ENCODE measurements at places on chromosomes 11 and 22.

DNA sequence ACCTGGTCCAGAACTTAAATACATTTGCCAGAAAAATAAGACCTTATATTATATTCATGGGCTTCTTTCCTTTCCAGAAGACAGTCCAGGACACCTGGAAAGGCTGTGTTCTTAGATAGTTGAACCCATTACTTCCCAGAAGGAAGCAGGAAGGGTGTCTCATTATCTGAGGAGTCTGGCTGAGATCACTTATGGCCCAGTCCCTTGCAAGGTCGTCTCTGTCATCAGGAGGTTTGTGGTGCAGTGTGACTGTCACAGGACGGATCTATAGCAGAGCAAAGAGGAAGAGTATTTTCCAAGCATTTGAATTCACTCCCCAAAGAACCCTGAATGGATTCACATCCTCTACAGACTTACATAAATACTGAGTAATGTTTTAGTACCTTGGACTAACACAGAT, 270.7 kb upstream of the MTNR1B start:
- DNase-seq: no peak

DNA sequence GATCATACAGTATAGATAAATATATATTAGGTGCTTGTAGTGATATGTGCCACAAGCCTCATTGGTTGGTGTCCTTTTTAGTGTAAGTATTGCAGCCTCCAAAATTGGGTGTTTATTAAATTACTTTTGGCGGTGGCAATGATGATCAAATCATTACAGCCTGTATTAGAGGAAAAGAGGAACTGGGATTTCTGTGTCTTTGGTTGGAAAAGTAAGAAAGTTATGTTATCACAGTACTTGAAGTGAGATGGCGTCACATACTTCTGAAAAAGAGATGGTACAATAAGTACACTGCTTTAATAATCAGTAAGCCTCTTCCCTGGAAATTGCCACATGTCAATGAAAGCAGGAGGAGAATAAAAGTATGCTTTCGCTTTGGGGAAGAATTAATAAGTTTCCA, 523 bp upstream of the MPZL3 start:
- DNase-seq: no peak

DNA sequence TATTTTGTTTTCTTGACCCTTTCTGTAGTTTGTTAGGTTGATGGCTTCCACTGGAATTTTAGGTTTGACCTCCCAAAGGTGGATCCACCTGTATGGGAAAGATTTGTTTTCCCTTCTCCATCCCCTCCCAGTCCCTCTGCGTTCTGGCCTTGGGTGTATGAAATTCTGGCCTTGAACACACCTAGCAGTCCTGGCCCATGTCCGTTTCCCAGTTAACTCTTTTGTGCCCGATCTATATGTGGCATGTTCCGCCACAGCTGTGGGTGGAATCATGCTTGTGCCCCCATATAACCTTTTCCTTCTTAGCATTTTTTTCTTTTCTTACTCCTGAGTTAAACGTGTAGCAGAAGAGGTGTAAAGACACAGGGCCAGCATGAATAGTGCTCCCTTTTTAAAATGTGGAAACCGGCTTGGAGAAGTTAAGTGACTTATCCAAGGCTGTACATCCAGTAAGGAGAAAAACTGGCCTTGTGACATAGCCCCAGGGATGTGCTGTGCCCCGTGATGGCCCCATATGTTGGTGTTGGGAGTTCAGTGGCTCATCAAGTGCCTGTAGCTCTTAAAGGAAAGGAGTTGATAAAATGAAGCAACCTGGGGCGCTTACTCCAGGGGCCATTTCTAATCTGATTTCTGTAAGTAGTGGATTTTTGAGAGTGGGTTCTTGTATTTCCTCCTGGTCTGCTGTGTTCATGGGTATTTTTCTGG, 39.3 kb downstream of the ZNRF3 start:
- no peak for DNase-seq

- DNase-seq: no peak
These were observed 30.9 kb downstream of the EIF3F start for GRCh38 chr11:8017894-8018483.

- DNase-seq: peak; percentile 41
These were observed 651 bp upstream of the FAM83F start for GRCh38 chr22:39994041-39994565.

DNA sequence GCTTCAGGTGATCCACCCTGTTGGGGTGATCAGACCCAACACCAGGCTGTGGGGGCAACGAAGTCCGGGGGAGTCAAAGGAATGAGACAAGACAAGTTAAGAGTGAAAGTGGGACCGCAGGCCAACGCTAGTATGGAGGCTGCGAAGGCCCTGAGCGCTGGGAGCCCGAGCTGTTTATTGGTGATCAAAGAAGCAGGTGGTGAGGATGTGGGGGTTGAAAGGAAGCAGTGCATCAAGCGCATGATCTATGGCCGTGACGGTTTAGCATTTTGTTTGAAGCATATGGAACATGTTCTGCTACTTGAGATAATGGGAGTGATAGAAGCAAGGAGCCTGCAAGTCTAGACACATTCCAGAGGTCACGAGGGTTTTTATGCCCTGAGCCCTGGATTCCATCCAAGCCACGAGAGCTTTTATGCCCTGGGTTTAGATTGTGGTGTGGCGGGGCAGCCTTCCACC, 49.5 kb downstream of the MCHR1 start:
- DNase-seq: peak; percentile 36

DNA sequence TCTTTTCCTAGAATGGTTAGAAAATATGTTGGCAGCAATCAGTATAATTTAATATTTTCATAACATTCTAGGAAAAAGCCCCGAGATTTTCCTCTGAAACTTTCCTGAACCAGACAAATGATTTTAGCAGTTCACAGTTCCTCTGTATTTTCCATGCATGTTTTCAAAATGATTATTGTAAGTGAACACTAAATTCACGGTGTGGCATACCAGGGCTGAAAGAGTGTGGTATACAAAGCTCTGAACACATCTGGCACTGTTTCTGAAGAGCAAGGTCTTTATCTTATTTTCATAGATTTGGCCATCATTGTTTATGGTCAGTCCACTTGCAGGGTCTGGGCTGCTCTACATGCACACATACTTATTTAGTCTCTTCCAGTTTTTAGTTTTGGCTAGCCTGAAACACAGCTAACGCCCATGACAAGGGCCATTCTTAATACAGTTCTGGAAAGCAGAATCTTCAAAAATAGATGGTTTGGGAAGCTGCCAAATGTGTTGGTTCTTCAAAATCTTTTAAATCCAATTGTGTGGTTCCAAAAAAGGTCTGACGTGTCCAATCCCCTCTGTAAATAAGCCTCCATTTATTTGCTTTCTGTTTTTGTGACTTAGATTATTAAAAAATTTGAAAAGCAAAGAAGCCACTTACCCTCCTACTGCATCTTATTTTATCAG, 7.9 kb upstream of the GAB2 start:
- DNase-seq: no peak

DNA sequence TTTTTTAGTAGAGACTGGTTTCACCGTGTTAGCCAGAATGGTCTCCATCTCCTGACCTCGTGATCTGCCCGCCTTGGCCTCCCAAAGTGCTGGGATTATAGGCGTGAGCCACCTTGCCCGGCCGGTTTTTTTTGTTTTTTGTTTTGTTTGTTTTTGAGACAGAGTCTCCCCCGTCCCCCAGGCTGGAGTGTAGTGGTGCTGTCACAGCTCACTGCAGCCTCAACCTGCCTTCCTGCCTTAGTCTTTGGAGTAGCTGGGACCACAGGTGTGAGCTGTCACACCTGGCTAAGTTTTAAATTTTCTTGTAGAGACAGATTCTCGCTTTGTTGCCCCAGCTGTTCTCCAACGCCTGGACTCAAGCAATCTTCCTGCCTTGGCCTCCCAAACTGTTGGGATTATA, 3.2 kb downstream of the PPIL2 start:
- no peak for DNase-seq

DNA sequence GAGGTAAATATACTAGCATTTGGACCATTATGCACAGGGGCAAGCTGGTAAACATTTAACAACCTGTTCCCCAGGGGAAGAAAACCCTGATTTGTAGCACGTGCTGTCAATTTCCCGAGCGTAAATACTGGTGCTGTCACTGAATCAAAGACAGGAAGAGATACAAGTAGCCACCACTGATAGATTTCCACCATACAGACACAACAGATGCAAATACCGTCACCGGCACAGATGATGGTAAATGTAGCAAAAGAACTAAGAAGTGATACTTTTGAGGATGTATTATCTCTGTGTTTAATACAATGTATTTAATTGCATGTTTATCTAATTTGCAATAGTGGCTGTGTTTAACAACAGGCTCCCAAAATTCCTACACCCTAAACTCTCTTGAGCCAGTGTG, 39.6 kb downstream of the SHISAL1 start:
- no peak for DNase-seq

GRCh38 chr11:59660621-59661020, 8.2 kb downstream of the PATL1 start:
- DNase-seq: no peak

- no peak for DNase-seq
These were observed 25.0 kb downstream of the GUCD1 start for GRCh38 chr22:24529898-24530297.

GRCh38 chr22:29487426-29487986, 7.5 kb downstream of the NEFH start:
- no peak for DNase-seq

GRCh38 chr11:26726960-26727359, 5.1 kb upstream of the SLC5A12 start:
- DNase-seq: no peak

- no peak for DNase-seq
These were observed 16.4 kb downstream of the TOM1 start for GRCh38 chr22:35315855-35316745.

- no peak for DNase-seq
These were observed 9.4 kb downstream of the GALNT18 start for GRCh38 chr11:11612439-11612838.

GRCh38 chr11:1782831-1783724, 19.4 kb upstream of the CTSD start:
- no peak for DNase-seq

GRCh38 chr22:23519442-23520157, 60.5 kb downstream of the IGLL1 start:
- DNase-seq: no peak

DNA sequence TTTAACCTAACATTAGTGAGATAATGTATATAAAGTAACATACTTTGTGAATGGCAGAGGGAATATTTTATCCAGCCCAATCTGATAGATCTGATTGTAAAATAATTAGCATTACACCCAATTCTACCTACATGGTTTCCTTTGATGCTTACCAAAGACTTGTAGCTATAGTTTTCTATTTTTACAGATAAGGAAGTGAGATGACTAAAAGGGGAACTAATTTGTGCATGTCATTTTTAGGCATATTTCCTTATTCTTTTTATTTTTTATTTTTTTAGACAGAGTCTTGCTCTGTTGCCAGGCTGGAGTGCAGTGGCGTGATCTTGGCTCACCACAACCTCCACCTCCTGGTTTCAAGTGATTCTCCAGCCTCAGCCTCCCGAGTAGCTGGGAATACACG, 793.7 kb upstream of the LRRC4C start:
- DNase-seq: no peak

GRCh38 chr22:24157822-24158135, 23.5 kb upstream of the SUSD2 start:
- no peak for DNase-seq

DNA sequence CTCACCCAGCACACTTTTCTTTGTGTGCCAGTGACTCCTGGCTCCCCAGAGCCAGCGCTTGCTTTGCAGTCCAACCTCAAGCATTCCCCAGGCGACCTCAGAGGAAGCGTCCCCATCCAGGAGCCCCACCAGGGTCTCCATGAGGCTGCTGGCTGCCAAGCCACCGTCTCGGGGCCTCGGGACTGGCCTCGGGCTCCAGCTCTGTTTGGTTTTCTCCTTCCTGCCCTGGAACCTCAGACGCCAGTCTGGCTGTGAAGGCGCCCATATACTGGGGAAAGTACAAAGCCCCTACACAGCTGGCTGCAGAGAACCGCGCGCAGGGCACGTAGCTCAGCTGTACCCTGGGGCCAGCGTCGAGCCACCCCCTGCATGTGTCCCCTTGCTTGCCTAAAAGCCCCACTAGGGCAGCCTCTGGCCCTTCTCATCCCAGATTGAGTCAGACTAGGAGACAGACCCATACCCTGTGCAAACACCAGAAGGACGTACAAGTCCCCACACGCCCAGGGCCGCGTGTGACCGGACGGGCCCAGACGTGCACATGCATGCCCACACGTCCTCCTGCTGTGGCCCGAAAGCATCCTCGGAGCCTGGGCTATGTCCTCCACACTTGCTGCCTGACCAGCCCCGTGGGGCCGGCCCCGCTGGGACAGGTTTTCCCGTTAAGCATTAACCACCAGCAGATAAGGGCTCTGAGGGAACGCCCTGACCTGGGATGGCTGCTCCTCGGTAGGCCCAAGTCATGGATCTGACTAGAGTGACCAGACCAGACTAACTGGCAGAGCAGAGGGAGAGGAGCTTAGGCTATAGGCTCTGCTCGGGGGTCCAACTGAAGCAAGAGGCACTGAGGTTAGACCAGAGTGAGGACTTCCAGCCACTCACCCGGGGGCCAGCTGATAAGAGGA, 4.2 kb upstream of the SYT8 start:
- DNase-seq: no peak

DNA sequence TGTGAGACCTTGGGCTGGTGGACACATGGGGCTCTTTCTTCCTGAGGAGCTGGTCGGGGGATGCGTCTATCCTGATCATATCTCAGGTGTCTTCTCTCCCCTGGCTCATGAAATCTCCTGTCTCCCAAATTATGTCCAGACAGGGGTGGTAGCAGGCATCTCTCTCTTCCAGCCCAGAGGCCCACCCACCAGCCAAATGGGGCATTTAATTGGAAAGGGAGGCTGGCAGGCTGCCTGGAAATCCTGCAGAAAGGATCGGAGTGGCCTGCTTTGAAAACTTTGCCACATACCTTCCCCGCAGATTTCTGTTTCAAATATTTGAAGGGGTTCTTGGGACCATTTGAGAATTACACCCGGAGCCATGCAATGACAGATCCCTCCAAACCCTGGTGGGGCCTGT, 37.4 kb downstream of the SMIM38 start:
- no peak for DNase-seq

DNA sequence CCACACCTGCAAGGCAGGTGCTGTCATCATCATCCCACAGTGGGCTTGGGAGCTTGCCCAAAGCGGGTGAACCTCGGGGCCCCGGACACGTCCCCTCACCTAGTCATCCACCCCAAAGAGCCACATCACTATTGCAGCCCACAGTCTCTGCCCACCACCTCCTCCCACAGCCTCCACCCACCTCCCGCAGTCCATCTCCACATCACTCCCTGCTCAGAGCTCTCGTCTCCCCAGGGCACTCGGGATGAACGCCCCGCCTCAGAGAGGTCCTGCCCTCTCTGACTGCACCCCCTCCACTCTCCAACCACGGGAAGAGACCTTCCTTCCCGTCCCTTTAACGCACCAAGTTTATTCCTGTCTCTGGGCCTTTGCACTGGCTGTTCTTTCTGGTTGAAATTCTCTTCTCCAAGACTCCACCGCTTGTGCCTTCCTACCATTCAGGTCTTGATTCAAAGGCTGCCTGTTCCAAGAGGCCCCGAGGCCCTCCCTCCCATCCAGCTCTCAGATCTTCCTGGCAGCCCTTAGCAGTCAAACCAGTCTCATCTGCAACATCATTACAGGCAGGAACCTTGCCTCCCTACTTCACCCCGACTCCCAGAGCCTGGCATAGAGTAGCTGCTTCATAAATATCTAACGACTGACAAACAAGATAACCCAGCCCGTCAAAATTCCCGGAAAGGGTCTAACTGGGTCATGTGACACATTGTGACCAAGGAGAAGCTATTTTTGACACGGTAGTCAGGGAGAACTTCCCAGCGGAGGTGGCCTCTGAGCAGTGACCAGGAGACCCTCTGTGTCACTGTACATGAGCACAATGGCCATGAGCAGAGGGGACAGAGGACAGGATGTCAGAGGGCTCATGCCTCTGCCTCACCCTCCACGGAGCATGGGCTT, 11.1 kb downstream of the KCNJ4 start:
- no peak for DNase-seq

Measured in stimulated activated CD8-positive, alpha-beta memory T cell treated with anti-CD3 and anti-CD28 coated beads, Interleukin-15, amount 100 ng/mL, for 4 hours (primary cell).